Activated CD8-positive, alpha-beta T cell treated with anti-CD3 and anti-CD28 coated beads, Interleukin-2, amount 10 ng/mL, durations not matched to agents 7 days and 5 days (primary cell): ENCODE measurements at places on chromosomes 5 and 9. TPM values are rescaled to one million over a fixed set of nuclear protein-coding genes. Genes with fewer than 3 reads are reported as not detected.

The ECSCR gene
- not detected for total RNA-seq

DNA sequence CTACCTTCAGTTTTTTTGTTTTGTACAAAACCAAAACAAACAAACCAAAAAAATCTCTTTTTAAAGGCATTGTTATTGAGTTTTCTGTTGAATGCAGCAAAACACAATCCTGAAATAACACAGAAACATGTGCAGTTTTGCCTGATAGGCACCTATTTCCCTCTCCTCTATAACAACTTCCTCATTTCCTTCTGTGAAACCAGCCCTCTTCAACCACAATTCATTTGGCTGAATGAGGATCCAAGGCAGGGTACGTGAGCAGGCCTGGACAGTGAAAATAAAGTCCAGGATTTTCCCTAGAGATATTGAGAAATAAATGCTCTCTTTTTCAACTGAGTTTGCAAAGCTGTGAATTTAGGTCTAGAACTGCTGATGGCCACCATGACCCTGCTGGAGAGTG is 134.8 kb upstream of the LARP1 start:
- H3K4me3 ChIP-seq: no peak overlapping the region
- H3K36me3 ChIP-seq: no peaks in the 10 kb centered on the region
- H3K27me3 ChIP-seq: peaks cover 7% of the 10 kb centered on the region
- no peak overlapping the region for H3K27ac ChIP-seq
- no peaks in the 10 kb centered on the region for H3K4me1 ChIP-seq
- DNase-seq: no peak

- no peaks in the 10 kb centered on the region for H3K4me1 ChIP-seq
- DNase-seq: no peak
- H3K4me3 ChIP-seq: no peak overlapping the region
- no peaks in the 10 kb centered on the region for H3K27me3 ChIP-seq
Measured at GRCh38 chr5:42285230-42285629, 138.0 kb upstream of the GHR start.

GRCh38 chr9:127336506-127337352 is 60.2 kb upstream of the SLC2A8 start:
- H3K27ac ChIP-seq: no peak overlapping the region
- no peak for DNase-seq
- no peaks in the 10 kb centered on the region for H3K4me1 ChIP-seq
- H3K4me3 ChIP-seq: no peak overlapping the region
- H3K27me3 ChIP-seq: peaks cover 13% of the 10 kb centered on the region

GRCh38 chr5:154244476-154244875 is 53.9 kb downstream of the GALNT10 start:
- H3K36me3 ChIP-seq: no peaks in the 10 kb centered on the region
- DNase-seq: no peak
- no peaks in the 10 kb centered on the region for H3K4me1 ChIP-seq
- no peaks in the 10 kb centered on the region for H3K27me3 ChIP-seq
- no peak overlapping the region for H3K4me3 ChIP-seq

DNA sequence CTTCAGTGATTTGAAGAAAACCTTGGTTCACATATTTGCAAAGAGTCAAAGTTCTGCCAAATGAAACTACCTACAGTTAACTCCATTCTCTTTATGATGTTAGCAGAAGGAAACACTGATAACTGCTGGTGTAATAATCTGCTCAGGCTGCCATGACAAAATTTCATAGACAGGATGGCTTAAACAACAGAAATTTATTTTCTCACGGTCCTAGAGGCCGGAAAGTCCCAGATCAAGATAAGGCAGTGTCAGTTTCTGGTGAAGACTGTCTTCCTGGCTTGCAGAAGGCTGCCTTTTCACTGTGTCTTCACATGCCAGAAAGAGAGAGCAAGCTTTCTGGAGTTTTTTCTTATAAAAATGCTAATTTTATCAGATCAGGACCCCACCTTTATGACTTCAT is 102.4 kb upstream of the PARP8 start:
- no peak overlapping the region for H3K4me3 ChIP-seq
- peak overlapping the region; percentile 27 for H3K27ac ChIP-seq
- peaks cover 33% of the 10 kb centered on the region for H3K4me1 ChIP-seq
- H3K27me3 ChIP-seq: no peaks in the 10 kb centered on the region
- H3K36me3 ChIP-seq: peaks cover 27% of the 10 kb centered on the region

The ADAMTS12 gene
- total RNA-seq: not detected

DNA sequence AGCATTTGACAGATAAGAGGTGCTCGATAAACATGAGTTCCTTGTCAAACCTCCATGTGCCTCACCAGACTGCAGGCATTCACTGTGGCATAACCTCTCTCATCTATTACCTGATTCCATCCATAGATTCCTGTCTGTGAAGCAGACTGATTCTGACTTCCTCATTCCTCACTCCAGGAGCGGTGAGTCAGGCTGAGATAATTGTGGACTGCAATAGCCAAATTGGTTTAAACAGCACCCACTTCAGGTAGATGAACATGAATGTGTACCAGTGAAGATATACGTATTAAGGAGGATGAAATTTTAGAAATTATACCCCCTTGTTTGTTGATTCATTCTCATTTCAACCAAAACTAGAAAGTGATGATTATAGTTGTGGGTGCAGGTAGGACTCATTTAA is 391.2 kb downstream of the HINT1 start:
- no peak for DNase-seq
- no peak overlapping the region for H3K4me3 ChIP-seq
- no peak overlapping the region for H3K27ac ChIP-seq
- H3K36me3 ChIP-seq: no peaks in the 10 kb centered on the region
- H3K4me1 ChIP-seq: no peaks in the 10 kb centered on the region

The DBH gene
- not detected for total RNA-seq

GRCh38 chr5:132491368-132492364 is 1.1 kb upstream of the IRF1 start:
- H3K4me3 ChIP-seq: peak overlapping the region; percentile 85
- no peaks in the 10 kb centered on the region for H3K27me3 ChIP-seq
- peaks cover 34% of the 10 kb centered on the region for H3K36me3 ChIP-seq
- peak; percentile 49 for DNase-seq
- H3K4me1 ChIP-seq: peaks cover 58% of the 10 kb centered on the region

The SPATA24 gene
- total RNA-seq: 4.0 TPM

DNA sequence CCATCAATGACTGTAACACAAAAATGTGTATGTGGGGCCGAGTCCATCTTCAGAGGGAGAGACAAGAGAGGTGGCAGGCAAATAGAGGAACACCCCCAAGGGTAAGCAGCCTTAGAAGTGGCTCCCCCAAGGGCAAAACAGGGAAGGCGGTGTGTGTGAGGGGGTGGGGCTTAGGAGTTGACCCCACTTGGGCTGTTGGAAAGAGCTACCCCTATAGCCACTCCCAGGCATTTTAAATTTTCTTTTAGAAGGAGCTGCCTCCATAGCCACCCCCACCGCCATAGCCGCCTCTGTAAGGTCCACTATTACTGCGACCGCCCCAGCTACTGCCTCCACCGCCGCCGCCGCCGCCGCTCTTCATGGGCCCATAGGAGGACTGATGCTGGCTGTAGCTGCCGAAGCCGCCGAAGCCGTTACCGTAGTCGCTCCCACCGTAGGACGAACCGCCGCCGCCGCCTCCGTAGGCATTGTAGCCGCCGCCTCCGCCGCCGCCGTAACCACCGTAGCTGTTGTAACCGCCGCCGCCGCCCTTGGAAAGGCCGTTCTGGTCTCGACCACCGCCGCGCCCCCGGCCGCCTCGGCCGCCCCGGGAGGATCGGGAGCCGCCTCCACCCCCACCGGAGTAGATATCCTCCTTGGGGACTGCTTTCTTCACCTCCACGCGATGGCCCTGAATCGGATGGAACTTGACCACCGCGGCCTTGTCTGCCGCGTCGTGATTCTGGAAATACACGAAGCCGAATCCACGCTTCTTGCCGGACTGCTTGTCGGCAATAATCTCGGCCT is 1.1 kb downstream of the HNRNPA0 start:
- peaks cover 26% of the 10 kb centered on the region for H3K4me1 ChIP-seq
- H3K36me3 ChIP-seq: peaks cover 39% of the 10 kb centered on the region
- peak; percentile 59 for DNase-seq
- peak overlapping the region; percentile 99 for H3K4me3 ChIP-seq
- peak overlapping the region; percentile 100 for H3K27ac ChIP-seq

The TPPP gene
- 0.08 TPM for total RNA-seq

- no peaks in the 10 kb centered on the region for H3K36me3 ChIP-seq
- peaks cover 8% of the 10 kb centered on the region for H3K27me3 ChIP-seq
- H3K4me1 ChIP-seq: no peaks in the 10 kb centered on the region
- H3K4me3 ChIP-seq: no peak overlapping the region
- H3K27ac ChIP-seq: no peak overlapping the region
Measured at GRCh38 chr5:154734370-154735248, 20.6 kb upstream of the LARP1 start.

- no peak for DNase-seq
- H3K36me3 ChIP-seq: no peaks in the 10 kb centered on the region
- no peaks in the 10 kb centered on the region for H3K4me1 ChIP-seq
Measured at GRCh38 chr5:129930221-129930620, 26.0 kb downstream of the CHSY3 start.

The ARL14EPL gene
- not detected for total RNA-seq

DNA sequence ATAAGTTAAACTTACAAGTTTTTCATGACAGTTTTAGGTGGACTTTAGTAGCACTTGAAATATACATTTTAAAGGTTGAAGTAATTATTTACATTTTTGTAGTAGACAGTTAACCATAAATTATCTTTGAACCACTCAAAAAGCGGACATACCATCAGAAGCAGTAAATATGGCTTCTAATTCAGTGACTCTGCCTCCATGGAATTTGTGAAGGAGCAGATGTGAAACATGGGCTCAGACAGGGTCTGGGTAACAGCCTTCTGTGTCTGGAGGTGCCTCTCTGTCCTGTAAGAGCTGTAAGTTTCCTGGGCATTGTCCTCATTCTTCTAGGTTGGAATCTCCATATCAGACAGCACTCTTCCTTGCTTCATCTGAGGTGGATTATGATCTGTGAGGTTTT is 12.4 kb downstream of the RLN2 start:
- no peaks in the 10 kb centered on the region for H3K36me3 ChIP-seq
- H3K27ac ChIP-seq: no peak overlapping the region
- no peak for DNase-seq
- H3K4me1 ChIP-seq: no peaks in the 10 kb centered on the region

The TAF11L10 gene
- total RNA-seq: not detected

The FSD1L gene
- total RNA-seq: 7.9 TPM

DNA sequence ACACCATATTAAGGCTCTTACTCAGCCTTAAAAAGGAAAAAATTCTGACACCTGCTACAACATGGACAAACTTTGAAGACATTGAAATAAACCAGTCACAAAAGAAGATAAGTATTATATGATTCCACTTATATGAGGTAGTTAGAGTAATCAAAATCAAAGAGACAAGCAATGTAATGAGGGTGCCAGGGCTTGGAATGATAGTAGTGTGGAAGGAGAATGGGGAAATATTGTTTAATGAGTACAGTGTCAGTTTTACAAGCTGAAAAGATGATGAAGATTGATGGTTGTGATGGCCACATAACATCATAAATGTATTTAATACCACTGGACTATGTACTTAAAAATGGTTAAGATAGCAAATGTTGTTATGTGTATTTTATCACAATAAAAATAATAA is 485.7 kb downstream of the SPATA31D1 start:
- H3K36me3 ChIP-seq: no peaks in the 10 kb centered on the region
- H3K27ac ChIP-seq: no peak overlapping the region
- no peaks in the 10 kb centered on the region for H3K4me1 ChIP-seq

The ANXA1 gene
- 90.8 TPM for total RNA-seq

The SPATA9 gene
- total RNA-seq: not detected

- H3K4me1 ChIP-seq: no peaks in the 10 kb centered on the region
- DNase-seq: no peak
- H3K27me3 ChIP-seq: no peaks in the 10 kb centered on the region
- no peak overlapping the region for H3K27ac ChIP-seq
- no peak overlapping the region for H3K4me3 ChIP-seq
- H3K36me3 ChIP-seq: peaks cover 22% of the 10 kb centered on the region
Measured at GRCh38 chr5:127051591-127051990, 21.2 kb upstream of the MARCHF3 start.

- H3K36me3 ChIP-seq: no peaks in the 10 kb centered on the region
- no peak overlapping the region for H3K4me3 ChIP-seq
- no peak for DNase-seq
Measured at GRCh38 chr5:82151204-82151603, 127.0 kb downstream of the RPS23 start.

DNA sequence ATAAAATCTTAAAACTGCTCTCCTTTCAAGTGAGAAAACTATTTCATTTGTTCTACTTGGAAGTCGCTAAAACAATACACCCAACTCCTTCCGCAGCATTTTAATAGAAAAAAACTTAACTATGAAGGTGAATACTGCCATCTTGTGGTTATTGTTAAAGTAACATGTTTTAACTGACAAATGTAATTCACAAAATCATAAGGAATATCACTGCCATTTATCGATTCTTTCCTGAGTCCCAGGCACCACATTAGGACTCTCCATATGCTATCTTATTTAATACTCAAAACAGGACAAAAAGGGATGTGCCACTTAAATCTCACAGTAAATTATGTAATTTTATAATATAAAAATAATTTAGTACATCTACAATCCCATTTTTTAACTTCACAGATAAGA is 130.5 kb upstream of the ITGA1 start:
- no peak overlapping the region for H3K27ac ChIP-seq
- no peaks in the 10 kb centered on the region for H3K4me1 ChIP-seq
- no peak for DNase-seq

- H3K36me3 ChIP-seq: peaks cover 34% of the 10 kb centered on the region
- peak overlapping the region; percentile 83 for H3K27ac ChIP-seq
- peaks cover 38% of the 10 kb centered on the region for H3K4me1 ChIP-seq
- peak; percentile 65 for DNase-seq
- peak overlapping the region; percentile 87 for H3K4me3 ChIP-seq
- H3K27me3 ChIP-seq: peaks cover 2% of the 10 kb centered on the region
Measured at GRCh38 chr9:79572608-79573411, 1.0 kb downstream of the TLE4 start.

GRCh38 chr5:139787568-139788293 is 7.9 kb upstream of the PSD2 start:
- peak overlapping the region; percentile 76 for H3K4me3 ChIP-seq
- H3K4me1 ChIP-seq: peaks cover 4% of the 10 kb centered on the region
- peak; percentile 88 for DNase-seq
- H3K36me3 ChIP-seq: no peaks in the 10 kb centered on the region

DNA sequence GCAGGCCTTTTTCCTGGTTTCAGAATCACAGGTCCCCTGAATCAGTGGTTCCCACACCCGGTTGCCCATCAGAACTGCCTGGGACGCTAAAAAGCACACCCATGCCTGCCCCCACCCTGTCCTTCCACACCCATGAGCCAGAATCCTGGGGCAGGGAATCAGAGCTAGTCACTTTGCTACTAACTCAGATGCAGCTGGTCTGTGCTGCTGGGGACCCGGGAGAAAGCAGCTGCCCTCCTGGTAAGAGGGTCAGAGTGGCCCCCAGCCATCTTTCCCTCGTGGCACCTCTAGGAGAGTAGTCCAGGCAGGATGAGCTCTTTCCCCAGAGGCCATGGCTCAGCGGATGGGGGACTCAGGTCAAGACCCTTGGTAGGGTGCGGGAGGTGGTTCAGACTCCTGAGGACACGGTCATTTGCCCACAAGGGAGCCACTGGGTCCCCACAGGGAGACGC is 11.3 kb upstream of the NUP214 start:
- H3K36me3 ChIP-seq: no peaks in the 10 kb centered on the region
- H3K4me1 ChIP-seq: no peaks in the 10 kb centered on the region

GRCh38 chr9:137256856-137257255 is 1.7 kb downstream of the NELFB start:
- H3K4me3 ChIP-seq: peak overlapping the region; percentile 91
- H3K4me1 ChIP-seq: peaks cover 20% of the 10 kb centered on the region
- H3K27me3 ChIP-seq: no peaks in the 10 kb centered on the region
- no peak overlapping the region for H3K27ac ChIP-seq
